Keratinocyte (primary cell): ENCODE measurements at places on chromosomes 5 and 9.

DNA sequence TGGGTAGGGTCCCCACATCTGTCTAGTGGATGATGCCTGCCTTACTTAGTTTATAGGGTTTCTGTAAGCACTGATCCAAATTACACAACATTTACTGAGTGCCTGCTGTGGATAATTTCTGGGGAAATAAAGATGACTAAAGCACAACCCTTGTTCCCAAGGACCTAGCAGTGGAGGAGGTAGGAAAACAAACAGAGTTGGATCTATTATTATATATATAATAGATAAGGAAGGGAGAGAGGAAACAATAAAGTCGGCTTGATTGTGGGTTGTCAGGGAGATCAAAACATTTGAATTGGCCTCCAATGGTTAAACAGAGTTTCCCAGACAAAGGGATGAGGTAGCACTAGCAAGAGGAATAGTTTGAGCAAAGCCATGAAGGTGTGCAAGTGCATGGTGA is 14.0 kb downstream of the IL33 start:
- no peak overlapping the region for H3K4me3 ChIP-seq
- peaks cover 34% of the 10 kb centered on the region for H3K4me1 ChIP-seq
- no peaks in the 10 kb centered on the region for H3K36me3 ChIP-seq
- DNase-seq, result no peak
- peak overlapping the region; percentile 73 for H3K27ac ChIP-seq
- H3K27me3 ChIP-seq, result no peaks in the 10 kb centered on the region

DNA sequence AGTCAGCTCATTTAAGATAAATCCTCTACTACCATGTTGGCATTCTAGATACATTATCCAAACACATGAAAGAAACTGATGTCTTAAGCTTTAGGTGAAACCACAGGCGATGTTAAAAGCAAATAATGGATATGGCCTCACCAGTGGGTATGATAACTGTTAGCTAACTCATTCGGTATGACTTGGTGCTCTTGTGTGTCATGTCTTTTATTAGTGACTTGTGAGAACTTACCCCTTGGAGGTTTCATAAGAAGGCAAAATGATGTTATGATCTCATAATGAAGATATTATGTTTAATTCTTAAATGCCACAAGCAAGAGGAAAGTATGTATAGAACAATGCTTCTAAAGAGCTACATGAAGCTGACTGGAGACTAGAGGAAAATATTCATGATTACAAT is 1227.0 kb downstream of the EFNA5 start:
- no peak overlapping the region for H3K4me3 ChIP-seq
- no peaks in the 10 kb centered on the region for H3K4me1 ChIP-seq
- H3K27me3 ChIP-seq, result no peaks in the 10 kb centered on the region
- no peak for DNase-seq
- H3K36me3 ChIP-seq, result no peaks in the 10 kb centered on the region

DNA sequence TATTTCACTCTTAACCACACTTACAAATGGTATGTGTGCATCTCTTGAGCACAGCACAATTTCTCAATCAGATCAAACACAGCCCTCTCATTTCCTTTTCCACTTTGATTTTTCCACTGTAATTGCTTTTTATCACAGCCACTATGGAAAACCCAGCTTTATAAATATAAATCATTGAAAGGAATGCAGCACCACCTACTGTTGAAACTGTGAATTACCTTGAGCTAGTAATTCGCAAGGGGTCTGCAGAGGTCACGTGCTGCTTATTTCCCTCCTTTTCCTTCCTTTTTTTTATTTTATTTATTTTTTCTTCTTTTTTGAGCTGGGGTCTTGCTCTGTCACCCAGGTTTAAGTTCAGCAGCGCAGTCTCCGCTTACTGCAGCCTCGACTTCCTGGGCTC is 76.9 kb downstream of the CDH6 start:
- no peaks in the 10 kb centered on the region for H3K4me1 ChIP-seq
- DNase-seq, result no peak
- no peaks in the 10 kb centered on the region for H3K27me3 ChIP-seq
- H3K36me3 ChIP-seq, result no peaks in the 10 kb centered on the region
- no peak overlapping the region for H3K4me3 ChIP-seq

GRCh38 chr5:73826301-73827105 is 200.5 kb downstream of the ARHGEF28 start:
- H3K4me3 ChIP-seq, result no peak overlapping the region
- DNase-seq, result peak; percentile 50
- H3K36me3 ChIP-seq, result no peaks in the 10 kb centered on the region
- peaks cover 66% of the 10 kb centered on the region for H3K4me1 ChIP-seq
- H3K27me3 ChIP-seq, result no peaks in the 10 kb centered on the region
- H3K27ac ChIP-seq, result peak overlapping the region; percentile 90

GRCh38 chr5:43772764-43773477 is 169.9 kb downstream of the NNT start:
- DNase-seq, result no peak
- H3K36me3 ChIP-seq, result no peaks in the 10 kb centered on the region
- H3K27ac ChIP-seq, result peak overlapping the region; percentile 99
- peak overlapping the region; percentile 26 for H3K4me3 ChIP-seq
- H3K27me3 ChIP-seq, result no peaks in the 10 kb centered on the region

DNA sequence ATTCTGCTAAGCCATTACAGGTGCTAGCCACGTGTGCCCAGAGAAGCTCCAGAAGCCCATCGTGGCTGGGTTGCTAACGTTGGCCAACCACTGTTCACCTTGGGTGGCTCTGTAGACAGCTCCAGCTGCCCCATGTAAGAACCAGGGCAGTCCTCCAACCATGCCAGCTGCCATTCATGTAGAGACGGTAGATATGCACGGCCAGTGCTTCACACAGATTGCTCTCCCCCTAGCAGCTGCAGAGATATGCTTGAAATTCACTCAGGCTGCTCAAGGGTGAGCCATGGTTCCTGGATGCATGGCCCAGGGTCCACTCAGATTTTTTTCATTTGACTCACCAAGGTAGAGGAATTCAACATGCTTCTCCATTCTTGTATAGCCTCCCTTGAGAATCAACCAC is 31.0 kb downstream of the GADD45G start:
- no peak for DNase-seq
- H3K27ac ChIP-seq, result no peak overlapping the region

- H3K36me3 ChIP-seq, result no peaks in the 10 kb centered on the region
- no peak overlapping the region for H3K4me3 ChIP-seq
- no peak for DNase-seq
- peaks cover 4% of the 10 kb centered on the region for H3K4me1 ChIP-seq
- H3K27me3 ChIP-seq, result no peaks in the 10 kb centered on the region
Measured at GRCh38 chr5:91223886-91224285, 159.2 kb downstream of the ARRDC3 start.

DNA sequence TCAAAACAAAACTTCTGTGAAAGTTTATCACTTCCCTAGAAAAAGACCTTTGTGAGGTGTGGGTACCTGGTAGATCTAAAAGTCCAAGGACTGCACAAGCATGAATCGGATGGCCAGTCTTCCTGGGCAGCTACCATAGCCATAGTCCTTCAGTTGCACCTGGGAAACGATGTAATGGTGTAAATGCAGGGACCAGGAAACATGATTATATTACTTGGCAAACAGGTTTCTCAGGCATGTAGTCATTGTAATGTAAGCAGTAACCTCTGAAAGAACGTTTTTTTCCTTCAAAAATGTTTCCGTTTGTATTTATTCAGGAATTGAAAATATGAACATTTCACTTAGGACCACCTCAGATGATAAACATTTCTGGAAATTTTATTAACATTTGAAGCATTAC is 433.4 kb downstream of the DTWD2 start:
- H3K27me3 ChIP-seq, result no peaks in the 10 kb centered on the region
- H3K4me3 ChIP-seq, result no peak overlapping the region
- DNase-seq, result no peak
- peaks cover 4% of the 10 kb centered on the region for H3K4me1 ChIP-seq
- no peak overlapping the region for H3K27ac ChIP-seq

DNA sequence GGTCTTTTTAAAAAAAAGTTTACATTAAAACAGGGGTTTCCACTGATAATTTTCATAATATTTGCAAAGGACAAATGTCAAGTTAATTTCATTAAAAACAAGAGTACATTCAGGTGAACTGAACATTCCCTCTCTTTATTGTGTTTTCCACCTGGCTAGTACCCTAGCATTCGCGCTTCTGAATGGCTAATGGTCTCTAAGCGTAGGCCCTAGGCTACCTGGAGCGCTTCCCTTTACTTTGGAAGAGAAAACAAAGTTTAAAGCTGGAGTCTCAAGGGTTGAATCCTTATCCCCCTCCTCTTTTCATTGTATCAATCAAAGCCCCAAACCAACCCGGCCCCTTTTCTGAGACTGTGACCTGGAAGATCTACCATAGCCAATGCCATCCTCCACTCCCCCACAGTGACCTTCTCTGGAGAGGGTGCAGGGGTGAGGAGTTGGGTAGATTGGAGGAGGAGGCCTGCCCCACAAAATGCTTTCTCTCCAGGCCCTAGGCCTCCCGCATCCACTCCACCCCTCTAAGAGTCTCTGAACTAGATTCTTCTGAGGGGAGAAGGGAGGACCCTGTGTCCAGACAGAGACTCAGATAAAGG is 73.3 kb upstream of the TBCA start:
- no peak overlapping the region for H3K27ac ChIP-seq
- peaks cover 55% of the 10 kb centered on the region for H3K27me3 ChIP-seq
- H3K4me3 ChIP-seq, result no peak overlapping the region
- DNase-seq, result no peak
- H3K4me1 ChIP-seq, result peaks cover 4% of the 10 kb centered on the region

DNA sequence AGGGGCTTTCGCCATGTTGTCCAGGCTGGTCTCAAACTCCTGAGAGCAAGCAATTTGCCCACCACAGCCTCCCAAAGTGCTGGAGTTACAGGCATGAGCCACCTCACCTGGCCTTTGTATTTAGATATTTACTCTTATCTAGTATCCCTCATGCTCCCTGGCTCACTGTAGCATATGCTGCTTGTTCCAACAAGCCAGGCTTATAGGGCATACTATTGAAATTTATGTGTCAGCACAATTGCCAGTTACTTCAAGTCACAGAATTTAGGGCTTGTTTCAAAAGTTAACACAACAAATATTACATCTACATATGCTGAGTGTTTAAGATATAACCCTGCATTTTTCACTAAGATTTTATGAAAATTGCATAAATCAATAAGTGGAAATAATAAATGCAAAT is 469.2 kb upstream of the ZNF608 start:
- peaks cover 11% of the 10 kb centered on the region for H3K4me1 ChIP-seq
- H3K36me3 ChIP-seq, result no peaks in the 10 kb centered on the region
- no peak overlapping the region for H3K4me3 ChIP-seq
- no peak overlapping the region for H3K27ac ChIP-seq

DNA sequence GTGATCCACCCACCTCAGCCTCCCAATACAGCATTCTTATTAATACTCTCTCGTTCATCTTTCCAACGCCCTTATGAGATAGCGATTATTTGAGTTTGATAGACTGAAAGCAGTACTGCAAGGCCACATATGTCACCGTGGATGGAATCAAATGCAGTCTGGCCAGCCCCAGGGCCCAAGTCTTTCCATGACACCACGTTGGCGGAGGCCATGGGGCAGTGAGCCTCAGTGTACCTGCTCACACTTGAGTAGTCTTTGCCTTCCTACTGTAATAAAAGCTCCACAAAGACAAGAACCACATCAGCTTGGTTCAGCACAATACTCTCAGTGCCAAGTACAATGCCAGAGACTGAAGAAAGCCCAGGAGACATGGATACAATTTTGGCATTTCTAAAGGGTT is 88.5 kb downstream of the TTLL11 start:
- DNase-seq, result no peak
- H3K27me3 ChIP-seq, result no peaks in the 10 kb centered on the region
- no peak overlapping the region for H3K4me3 ChIP-seq
- H3K27ac ChIP-seq, result no peak overlapping the region

DNA sequence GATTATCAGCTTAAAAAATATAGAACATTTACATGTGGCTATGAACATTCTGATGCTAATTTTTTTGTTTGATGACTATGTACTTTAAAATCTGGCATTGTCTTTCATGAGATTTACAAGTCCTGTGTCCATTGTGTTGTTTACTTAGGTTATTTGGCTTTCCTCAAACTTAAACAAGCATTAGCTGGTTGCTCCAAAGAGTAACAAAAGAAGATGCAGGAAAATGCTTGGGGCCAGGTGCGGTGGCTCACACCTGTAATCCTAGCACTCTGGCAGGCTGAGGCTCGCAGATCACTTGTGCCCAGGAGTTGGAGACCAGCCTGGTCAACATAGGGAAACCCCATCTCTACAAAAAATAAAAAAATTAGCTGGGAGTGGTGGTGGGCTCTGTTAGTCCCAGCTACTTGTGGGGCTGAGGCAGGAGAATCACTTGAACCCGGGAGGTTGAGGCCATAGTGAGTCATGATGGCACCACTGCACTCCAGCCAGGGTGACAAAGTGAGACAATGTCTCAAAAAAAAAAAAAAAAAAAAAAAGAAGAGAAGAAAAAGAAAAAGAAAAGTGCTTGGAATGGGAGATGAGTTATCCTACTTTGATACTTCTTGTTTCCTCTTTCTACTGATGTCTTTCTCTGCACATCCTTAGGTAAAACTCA is 39.7 kb downstream of the PAM start:
- H3K27me3 ChIP-seq, result no peaks in the 10 kb centered on the region
- peaks cover 3% of the 10 kb centered on the region for H3K4me1 ChIP-seq
- H3K27ac ChIP-seq, result no peak overlapping the region
- H3K4me3 ChIP-seq, result no peak overlapping the region
- no peaks in the 10 kb centered on the region for H3K36me3 ChIP-seq
- DNase-seq, result no peak

DNA sequence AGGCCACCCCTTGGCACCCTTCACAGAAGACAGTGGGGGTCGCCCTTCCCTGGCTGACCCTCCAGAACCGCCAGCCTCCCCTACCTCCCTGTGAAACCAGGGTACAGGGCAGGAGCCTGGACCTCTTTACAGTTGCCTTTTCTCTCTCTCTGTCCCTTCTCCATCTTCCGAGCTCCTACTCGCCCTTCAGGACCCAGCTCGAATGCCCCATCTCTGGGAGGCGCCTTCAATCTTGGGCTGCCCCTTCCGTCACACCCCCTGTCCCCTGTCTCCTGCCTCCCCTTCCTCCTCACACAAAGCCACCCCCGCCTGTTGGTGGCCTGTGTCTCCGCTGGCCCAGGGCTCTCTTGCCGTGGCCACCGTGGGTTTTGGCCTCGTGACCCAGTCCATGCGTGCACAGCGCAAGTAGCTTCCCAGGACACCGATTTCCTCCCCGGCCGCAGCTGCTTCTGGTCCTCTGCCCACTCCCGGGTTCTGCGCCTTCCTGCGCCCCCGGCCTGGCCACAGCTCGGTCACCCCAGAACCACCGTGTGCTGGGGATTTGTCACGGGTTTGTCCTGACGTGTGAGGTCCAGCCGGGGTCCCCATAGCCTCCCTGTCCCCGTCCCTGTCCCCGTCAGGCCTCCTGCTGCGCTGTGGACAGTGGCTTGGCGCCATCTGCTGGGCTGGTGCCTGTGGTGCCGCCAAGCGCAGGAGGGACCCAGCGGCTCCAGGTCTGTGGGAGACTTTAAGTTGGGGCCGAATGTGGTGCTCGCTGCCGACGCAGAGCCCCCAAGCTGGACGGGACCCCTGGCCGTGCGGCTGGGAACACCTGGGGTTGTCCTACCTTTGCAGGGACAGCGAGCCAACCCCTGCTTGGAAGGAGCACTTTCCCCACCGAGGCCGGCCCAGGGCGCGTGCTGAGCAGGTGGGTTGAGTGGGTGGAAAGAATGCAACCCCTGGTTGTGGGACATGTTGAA is 4.0 kb upstream of the TMEM250 start:
- no peaks in the 10 kb centered on the region for H3K36me3 ChIP-seq
- peaks cover 8% of the 10 kb centered on the region for H3K27me3 ChIP-seq
- DNase-seq, result no peak
